ENCODE measurements at places on chromosomes 3 and 15.
A peak's percentile ranks its signal among the peaks of the same experiment; 100 is the strongest.

GRCh38 chr3:46695177-46695961, 1.9 kb upstream of the ALS2CL start:
- DNase-seq = peak; percentile 27

DNA sequence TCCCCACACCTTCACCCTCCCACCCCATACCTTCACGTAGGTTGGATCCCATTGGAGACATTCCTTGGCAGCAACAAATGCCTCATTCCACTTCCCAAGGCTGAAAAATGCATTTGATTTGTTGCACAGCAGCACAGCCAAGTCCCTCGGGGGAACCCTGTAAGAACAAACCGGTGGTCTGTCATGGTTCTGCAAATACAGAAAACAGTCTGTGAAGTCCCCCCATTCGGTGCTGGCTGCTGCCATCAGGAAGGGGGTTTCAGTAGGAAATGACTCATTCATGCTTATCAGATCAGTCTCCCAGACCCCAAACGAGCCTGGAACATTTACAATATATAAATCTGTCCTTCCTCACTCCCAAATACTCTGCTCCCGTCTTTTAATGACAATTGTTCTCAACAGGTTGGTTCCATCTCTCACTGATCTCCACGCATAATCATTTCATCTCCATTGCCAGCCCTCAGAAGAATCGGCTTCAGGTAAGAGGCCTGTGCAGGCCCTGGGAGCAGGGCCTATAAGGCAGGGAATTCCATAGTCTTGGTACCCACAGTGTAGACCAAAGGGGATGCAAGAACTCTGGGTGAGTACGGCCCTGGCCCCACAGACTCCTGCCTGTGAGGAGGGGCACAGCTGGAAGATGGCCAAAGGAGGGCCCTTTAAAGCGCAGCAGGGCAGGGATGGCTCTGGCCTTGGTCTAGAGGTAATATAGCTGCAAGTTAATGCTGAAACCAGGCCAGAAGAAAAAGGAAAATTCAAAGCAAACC, 41.6 kb downstream of the TRANK1 start:
- no peak for DNase-seq

DNA sequence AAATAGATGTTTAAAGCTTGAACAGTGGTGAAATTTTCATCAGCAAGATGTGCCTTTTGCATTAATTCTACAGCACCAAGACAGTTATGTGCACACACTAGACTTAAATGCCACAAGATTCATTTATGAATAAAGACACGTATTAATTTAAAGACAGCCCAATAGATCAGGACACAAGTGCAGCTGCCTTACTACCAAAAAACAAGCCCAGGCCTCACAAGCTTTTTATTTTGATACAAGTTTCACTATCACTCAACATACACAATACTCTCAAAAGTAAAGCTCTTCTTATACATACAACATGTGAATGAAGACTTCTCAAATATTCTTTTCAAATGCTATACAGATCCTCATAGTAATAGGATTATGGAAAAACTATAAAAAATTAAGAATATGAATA, 2.4 kb downstream of the ACAP2 start:
- DNase-seq = no peak

- no peak for DNase-seq
Observed at GRCh38 chr3:135447483-135447882, 518.0 kb upstream of the PPP2R3A start.

DNA sequence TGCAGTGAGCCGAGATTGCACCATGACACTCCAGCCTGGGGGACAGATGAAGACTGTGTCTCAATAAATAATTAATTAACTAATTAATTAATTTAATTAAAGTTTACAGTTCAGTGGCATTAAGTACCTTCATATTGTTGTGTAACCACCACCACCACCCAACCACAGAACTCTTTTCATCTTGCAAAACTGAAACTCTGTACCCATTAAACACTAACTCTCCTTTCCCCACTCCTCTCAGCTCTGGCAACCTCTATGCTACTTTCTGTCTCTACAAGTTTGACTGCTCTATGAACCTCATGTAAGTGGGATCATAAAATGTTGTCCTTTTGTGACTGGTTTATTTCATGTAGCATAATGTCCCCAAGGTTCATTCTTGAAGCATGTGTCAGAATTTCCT, 259.3 kb upstream of the MDFIC2 start:
- DNase-seq = no peak

DNA sequence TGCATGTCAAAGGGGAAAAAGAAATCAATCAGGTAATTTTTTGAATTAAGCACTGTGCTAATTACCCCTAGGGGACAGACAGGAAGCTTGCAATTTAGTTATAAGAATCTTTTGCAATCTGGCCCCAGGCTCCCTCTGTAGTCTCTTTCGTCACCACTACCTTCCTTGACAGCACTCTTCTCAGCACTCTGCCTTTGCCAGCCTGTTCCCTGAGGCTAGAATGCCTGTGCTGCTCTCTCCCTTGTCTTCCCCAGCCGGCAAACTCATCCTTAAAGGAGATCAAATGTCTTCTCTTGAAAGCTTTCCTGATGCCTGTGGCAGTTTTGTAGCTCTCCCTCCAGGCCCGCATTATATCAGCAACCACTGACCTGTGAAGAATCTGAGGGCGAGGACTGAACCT, 32.4 kb upstream of the PRTG start:
- DNase-seq = peak; percentile 41

DNA sequence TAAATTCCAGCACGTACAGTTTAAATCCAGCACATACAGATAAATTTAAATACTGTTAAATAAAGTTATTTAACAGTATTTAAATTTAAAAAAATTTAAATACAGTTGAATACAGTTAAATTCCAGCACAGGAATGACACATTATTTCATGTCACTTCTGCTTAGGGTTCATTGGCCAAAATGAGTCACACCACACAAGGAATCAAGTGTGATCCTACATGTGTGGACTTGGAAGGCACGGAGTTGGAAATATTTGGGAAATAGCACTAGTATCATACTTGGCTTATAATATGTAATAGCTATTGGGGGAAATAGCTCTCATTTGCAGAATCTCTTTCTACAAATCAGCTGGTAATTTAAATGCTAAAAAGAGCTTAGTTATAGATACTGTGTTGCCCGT, 10.6 kb downstream of the RAB7A start:
- DNase-seq = no peak
